ENCODE measurements at places on chromosomes 11 and 22.

DNA sequence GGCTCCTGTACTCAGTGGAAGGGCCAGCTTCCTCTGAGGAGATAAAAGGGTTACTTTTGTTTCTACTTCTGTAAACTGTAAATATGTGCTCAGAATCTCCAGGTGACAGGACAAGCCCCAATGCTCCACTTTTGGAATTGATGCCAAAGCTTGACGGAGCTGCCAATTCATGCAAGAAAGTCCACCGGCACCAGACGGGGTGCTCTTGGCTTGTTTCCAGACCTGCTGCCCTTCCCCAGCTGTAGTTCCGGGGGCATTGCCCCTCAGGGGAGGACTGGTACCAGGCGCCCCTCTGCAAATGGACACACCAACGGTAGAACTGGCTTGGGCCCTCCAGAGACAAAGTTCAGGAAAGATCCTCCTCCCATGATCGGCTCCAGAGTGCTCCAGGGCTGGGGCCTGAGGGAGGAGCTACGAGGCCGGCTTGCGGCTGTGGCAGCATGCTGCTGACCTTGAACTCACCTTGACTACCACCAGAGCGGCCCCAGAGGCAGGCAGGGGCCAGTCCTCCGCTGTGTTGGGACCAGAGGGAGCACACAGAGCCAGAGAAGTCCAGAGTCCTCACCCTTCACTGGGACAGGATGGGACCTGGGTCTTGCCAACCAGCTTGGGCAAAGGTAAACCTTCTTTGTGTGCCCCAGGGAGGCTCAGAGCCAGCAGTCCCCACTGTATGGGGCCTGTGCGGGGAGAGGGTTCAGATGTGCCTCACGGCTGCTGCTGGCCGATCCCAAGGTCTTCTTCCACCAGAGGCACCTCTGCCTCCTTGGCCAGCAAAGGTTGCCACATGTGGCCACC, 17.8 kb upstream of the OAF start:
- DNase-seq = no peak

DNA sequence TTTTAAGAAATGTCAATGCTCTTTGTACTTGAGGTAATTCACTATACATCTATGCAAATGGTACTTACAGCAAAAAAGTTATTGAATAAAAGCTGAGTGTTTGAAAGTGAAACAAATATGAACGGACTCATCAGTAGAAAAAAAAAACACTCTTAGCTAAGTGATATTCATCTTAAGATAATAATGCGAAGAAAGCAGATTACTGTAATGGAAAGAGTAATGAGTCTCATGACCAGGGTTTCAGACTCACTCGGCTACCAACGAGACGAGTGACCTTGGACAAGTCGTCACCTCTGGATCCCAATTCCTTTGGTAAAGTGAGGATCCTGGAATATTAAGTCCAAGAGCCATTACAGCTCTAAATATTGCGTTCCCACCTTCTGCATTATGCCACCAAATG, 57.0 kb downstream of the PACSIN2 start:
- DNase-seq = no peak

GRCh38 chr11:47329987-47330931, 22.2 kb downstream of the MYBPC3 start:
- no peak for DNase-seq

DNA sequence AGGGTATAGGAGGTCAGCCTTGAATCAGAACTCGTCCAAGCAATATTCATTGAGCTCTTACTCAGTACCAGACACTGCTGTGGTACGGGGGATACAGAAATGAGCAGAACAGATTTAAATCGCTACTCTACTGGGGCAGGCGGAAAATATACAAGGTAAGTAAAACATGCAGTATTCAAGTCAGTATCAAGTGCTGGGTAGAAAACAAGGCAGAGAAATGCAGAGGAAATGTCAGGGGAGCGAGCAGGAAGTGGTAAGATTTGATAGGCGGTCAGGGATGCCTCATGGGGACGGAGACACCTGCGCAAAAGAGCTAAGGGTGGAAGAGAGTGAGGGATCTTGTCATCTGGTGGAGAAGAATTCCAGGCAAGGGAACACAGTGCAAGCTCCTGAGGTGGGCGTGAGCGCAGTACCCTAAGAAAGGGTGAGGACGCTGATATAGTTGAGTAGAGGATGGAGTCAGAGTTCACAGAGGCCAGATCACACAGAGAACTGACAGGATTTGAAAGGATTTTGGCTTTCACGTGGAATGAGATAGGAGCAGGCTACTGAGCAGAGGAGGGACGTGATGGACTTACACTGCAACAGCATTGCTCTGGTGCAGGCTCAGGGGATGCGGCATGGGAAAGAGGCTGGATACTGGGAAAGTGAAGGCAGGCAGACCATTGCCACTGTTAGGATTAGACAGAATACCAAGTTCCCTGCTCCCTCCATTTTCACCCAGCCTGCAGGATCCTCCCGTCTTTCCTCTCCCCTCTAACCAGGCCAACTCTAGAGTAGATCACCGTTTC, 35.8 kb downstream of the SC5D start:
- DNase-seq = peak; percentile 42

- no peak for DNase-seq
These were observed 107.8 kb downstream of the CD44 start for GRCh38 chr11:35246745-35247144.

GRCh38 chr22:37951305-37951704, 2.1 kb downstream of the C22orf23 start:
- peak; percentile 33 for DNase-seq

DNA sequence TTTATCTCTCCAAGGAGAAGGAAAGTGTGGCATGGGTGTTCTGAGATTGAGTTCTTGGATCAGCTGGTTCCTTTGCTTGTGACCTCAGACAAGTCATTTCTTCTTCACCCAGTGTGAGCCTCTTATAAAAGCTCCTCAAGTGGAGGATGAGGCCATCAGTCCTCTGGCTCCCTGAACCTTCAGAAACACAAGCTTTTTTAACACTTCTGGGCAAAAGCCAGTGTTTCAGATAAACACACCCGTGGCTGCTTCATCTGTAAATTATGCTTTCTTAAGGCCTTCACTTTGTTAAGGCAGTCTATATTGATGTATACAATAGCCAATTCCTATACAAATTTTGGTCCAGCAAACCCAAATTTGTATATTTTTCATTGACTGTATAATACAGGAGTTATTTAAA, 179.9 kb downstream of the DBX1 start:
- DNase-seq = no peak

GRCh38 chr11:104043678-104044239, 7.3 kb downstream of the DDI1 start:
- no peak for DNase-seq

DNA sequence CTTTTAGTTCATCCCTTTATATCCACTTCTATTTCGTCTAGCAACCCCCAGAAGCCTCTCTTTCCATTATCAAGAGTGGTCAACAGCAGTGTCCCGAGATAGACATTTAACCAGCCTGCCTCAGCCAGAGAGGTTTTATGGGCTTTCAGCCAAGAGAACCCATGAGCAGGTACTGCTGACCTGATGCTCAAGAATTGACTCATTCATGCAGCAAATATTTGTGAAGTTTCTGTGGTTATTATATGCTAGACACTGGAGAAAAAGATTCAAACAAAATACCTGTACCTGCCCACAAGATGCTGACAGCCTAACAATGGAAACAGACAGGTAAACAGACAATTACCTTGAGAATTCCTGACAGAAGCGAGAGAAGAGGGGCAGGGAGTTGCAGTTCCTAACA, 9.7 kb upstream of the LRRC55 start:
- DNase-seq = no peak

GRCh38 chr11:6755953-6756347, 15.8 kb downstream of the OR2AG2 start:
- DNase-seq = no peak

DNA sequence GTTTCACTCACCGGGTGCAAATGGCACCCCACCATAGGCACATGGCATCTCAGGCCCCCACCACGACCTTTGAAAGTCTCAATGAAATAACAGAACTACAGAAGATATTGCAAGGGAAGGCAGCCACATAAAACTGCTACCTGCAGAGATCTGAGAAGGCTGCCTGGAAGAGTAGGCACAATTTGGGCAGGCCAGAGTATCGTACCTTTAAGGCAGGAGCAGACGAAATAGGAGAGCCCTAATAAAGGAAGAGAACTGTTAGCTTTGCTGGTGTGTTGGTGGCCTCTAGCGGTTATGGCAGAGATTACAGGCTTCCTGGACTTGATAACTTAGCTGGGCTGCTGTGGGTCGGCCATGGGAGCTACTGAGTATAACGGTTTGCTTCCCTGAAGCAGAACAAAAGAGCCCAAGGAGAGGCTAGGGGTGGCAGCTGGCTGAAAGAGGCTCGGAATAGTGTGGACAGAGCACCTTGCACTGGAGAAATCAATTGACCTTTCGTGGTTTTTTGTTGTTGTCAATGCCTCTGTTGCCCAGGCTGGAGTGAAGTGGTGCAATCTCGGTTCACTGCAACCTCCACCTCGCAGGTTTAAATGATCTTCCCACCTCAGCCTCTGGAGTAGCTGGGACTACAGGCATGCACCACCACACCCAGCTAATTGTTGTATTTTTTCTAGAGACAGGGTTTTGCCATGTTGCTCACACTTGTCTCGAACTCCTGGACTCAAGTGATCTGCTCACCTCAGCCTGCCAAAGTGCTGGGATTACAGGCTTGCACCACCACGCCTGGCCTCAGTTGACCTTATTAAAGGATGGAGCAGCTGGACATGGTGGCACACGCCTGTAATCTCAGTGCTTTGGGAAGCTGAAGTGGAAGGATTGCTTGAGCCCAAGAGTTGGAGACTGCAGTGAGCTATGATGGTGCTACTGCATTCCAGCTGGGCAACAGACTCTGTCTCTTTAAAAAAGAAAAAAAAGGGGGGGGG, 4.8 kb downstream of the SDF2L1 start:
- DNase-seq = peak; percentile 82

DNA sequence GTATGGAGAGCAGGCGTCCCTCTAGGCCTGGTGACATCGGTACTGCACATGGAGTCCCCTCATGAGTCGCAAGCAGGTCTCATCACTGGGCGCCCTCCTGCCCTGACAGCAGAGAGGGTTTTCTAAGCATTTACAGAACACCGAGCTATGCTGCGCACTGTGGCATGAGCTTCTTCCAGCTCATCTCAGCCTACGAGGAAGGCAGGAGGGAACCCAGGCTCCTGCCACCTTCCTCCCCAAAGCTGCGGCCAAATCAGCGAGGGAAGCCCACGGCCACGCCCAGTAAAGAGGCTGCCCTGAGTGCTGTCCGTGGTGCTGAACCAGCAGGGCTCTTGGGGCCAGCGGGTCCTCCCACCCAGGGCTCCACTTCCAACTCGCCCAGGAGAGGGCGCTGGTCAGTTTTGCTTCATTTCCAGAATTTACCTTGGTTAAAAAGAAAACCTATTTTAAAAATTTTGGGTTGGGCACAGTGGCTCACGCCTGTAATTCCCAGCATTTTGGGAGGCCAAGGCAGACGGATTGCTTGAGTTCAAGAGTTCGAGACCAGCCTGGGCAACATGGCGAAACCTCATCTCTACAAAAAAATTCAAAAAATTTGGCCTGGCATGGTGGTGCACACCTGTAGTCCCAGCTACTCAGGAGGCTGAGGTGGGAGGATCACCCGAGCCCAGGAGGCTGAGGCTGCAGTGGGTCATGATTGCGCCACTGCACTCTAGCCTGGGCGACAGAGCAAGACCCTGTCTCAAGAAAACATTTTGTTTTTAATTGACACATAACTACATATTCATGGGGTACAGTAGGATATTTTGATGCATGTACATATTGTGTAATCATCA, 34.2 kb downstream of the PHF21B start:
- DNase-seq = peak; percentile 86

DNA sequence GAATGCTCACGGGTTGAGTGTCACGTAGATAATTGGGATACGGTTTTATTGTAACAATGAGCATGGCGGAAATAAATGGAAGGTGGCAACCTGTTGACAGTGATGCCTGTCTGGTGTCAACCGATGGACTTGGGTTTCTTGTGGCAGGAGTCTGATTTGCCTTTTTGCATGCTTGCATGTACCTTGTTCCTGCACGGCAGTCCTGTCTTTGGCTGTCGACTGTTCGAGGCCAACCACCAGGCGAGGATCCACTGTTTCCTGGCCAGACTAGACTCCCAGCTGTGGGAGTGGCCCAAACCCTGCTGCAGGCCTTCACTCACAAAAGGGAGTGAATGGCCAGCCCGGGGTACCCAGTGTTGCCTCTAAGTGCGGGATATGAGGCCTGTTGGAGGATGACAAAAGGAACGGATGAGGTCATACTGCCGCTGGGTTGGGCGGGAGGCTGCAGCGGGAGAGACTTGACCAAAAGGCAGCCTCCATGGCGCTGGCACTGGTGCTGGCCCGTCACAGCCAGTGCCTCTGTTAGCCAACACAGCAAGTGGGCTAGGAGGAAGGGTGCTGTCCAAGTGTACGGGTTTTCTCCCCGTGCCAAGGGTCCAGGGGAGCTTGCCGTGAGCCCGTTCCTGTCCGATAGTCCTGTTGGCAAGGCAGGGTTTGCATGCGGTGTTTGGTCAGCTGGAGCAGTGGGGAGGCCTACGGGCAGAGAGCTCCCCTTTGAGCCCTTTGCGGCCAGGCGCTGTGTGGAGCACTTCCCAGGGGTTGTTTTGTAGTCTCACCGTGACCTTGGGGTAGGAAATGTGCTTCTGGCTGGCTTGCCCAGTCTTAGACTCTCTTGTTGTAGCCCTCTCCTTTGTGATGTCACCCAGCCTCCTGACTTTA, 974 bp downstream of the DGCR8 start:
- DNase-seq = peak; percentile 52

DNA sequence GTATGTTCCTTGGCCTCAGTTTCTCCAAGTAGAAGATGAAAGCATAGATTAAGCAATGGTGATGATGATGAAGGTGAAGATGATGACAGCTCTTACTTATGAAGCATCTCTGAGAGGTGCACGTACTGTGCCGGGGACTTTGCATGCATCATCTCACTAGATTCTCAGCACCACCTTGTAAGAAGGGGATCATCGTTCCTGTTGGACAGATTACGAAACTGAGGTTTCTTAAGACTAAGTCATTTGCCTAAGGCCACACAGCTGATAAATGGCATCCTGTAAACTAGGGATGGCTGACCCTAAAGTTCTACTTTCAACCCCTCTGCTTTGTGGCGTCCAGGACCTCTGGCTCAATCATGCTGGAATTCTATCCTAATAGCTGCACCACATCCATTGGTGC, 8.7 kb downstream of the MS4A15 start:
- DNase-seq = peak; percentile 26

DNA sequence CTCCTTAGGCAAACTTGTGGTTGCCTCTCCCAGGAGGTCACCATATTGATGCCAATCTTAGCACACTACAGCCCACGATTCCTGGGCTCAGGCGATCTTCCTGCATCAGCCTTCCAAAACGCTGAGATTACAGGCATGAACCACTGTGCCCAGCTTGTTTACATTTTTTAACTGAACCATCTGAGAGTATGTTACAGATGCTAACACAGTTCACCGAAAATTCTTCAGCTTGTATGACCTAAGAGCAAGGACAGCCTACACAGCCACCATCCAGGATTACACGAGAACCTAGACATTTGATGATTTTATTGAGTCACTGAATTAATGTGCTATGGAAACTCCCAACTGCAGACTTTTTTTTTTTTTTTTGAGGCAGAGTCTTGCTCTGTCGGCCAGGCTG, 5.8 kb upstream of the LGALS1 start:
- DNase-seq = no peak

All from NB4 (cell line).